Stimulated activated CD4-positive, alpha-beta T cell treated with anti-CD3 and anti-CD28 coated beads, TNF-alpha, amount 100 ng/mL, for 24 hours (primary cell): ENCODE measurements at places on chromosomes 2 and 18.

- no peak for DNase-seq
Observed at GRCh38 chr2:38655441-38655840, 10.5 kb upstream of the GALM start.

- DNase-seq: no peak
Observed at GRCh38 chr18:58101291-58101794, 57.3 kb downstream of the NEDD4L start.

DNA sequence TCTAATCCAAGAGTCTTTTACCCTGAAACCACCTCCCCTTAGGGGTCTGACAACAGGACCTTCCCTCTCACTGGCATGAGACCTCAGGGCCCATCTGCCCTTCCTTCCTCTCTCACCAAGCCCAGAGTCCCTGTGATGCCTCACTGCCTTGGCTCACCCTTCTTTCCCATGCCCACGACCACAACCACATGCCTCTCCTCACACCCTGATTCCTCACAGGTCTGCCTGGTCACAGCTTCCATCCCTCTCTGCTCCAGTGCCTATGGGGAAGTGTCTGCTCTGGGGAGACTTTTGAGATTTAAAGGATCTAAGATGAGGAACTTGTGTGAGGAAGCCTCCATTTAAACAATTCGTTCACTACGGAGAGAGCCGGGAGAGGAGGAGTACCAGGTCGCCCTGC is 98.9 kb upstream of the SH3BP4 start:
- DNase-seq: no peak

DNA sequence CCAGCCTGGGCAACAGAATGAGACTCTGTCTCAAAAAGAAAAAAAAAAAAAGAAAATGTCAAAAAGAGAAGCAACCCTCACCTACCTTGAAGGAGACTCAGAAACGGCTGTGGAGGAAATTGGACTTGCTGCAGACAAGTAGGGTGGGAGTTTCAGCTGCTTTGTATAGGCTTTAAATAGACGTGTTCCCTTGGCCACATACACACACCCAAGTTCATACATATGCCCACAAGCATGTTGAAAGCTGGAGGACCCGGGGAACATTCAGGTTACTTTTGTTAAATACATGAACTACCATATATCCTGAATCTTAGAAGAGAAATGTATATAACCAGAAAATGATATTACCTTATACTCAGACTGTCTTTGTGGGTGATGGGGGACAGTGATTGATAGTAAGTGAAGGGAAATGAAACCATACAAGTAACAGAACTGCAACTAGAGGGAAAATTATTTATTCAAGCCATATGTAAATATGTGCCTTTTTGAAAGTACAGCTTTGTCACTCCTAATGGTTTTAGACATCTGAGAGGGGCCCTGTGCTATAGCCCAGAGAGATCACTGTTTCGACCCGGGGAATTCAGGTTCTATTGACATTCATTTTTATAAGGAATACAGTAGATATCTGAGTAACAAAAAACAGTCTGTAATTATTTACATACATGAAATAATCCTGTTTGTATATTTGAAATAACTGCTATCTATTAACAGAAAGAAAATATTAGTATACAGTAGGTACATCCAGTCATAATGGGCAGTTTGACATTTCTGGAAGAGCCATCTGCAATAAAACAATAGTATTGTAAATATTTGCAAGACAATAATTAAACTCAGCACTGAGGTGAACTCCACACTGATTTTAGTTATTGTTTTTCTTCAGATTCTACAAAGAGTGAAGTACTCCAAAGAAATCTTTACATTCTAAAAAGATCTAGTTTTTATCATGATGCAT is 48.0 kb upstream of the TGIF1 start:
- no peak for DNase-seq

GRCh38 chr18:12904012-12904516 is 20.0 kb upstream of the PTPN2 start:
- DNase-seq: no peak
